ENCODE measurements at places on chromosomes 5 and 9.

DNA sequence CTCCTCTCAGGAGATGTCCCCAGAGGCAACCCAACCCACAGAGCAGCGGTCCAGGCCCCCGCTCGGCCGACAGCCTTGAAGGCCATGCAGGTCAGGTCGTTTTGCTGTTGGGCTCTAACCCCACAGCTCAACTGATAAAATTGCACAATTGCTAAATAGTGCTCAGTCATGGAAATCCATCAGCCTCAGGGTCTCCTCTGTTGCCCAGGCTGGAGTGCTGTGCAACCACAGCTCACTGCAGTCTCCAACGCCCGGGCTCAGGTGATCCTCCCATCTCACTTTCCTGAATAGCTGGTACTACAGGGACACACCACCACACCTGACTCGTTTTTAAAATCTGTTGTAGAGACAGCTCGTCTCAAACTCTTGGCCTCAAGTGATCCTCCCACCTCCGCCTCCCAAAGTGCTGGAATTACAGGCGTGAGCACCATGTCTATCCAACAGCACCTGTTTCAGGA lies 18.3 kb downstream of the BRD3OS start:
- no peak for DNase-seq

DNA sequence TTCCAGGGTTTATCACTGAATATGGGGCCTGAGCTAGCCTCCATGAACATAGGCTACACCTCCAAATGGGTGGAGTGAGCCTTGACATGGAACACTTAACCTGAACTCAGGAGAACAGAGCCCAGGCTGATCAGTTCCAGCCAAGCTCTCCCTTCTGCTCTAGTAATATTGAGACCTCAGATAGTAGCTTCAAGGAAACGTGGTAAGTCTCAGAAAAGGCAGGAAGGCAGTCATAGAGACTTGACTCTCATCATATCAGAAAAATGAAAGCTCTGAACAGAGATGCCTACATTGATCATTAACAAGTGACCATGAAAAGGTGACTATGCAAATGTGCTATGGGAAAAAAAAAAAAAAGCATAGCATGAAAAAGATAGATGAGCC lies 40.5 kb upstream of the MYO10 start:
- DNase-seq, result no peak

DNA sequence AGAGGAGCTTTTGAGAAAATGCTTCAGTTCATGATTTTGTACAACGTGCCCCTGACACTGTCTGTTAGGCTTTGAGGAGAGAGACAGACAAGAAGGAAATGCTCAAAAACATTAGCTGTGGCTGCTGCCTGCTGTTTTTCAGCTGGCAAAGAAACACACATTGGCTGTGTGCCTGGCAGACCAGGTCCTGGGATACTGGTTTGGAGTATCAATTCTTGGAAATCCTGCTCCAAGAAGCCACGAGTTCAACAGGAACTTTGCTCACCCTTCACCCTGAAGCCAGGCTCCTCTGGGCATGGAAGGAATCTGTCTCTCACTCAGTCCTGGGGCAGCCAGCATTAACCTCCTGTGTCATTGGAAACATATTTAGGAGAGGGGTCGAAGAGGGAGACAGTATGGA lies 245.5 kb downstream of the AUH start:
- no peak for DNase-seq

DNA sequence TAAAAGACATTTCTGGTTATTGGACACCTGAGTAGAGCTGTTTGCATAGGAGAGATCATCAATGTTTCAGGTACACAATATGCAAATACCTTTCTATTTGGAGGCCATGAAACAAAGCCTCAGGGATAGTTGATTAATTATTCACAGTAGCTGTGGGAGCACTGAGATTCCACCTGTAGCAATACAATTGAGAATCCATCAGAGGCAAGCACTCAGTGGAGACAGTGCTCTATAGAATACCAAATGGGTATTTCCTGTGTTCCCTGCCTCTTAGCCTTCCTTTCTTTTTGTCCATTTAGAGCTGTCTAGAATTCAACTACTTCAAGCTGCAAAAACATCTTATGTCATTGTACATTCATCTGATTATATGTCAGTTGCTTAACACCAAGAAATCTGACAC lies 1754.0 kb upstream of the ACO1 start:
- DNase-seq, result no peak

- DNase-seq, result no peak
These were observed 190.8 kb upstream of the SEMA6A start for GRCh38 chr5:116765441-116765840.

DNA sequence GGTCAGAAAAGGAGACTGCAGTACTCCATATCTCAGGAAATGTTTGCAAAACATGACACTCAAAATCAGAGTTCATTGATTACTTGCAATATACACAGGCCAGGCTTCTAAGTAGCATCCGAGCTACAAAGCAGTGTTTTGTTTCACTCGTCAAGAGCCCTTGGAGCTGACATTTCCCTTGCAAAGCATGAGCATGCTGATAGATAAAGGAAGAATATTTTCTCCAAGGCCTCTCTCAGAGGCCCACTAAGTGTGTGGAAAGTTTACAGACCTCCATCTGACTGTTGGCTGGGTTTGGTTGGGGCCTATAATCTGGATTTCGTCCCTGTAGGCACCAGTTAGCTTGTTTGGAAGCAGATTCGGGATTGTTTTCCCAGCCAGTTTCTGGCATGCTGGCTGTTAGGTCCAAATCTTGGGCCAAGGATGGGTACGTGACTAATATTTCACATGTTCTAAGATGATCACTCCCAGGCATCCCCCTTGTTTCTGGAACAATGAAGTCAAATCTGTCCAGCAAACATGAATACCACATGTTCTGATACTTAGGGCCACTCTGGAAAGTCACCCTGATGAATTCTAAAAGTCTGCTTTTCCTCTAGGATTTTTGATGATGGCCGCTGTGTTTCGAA lies 161.3 kb downstream of the RFK start:
- no peak for DNase-seq

GRCh38 chr9:133465984-133466383 lies 6.2 kb downstream of the CACFD1 start:
- DNase-seq, result no peak

GRCh38 chr5:139064613-139065012 lies 133.6 kb downstream of the SIL1 start:
- no peak for DNase-seq

DNA sequence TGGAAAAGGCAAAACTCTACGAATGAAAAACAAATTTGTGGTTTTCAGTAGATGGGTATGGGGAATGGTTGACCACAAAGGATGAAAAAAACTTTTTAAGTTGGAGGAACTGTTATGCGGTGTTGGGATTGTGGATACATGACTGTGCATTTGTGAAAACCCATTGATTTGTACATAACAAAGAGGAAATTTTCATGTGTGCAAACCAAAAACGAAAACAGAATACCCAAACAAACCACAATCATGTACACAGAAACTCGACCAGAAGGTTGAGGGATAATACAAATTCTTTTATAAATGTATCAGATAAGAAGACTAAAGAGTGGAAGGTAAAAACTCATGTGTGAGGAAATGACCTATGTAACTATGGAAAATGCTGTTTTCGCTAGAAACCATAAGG lies 1012.4 kb downstream of the CDH18 start:
- no peak for DNase-seq

DNA sequence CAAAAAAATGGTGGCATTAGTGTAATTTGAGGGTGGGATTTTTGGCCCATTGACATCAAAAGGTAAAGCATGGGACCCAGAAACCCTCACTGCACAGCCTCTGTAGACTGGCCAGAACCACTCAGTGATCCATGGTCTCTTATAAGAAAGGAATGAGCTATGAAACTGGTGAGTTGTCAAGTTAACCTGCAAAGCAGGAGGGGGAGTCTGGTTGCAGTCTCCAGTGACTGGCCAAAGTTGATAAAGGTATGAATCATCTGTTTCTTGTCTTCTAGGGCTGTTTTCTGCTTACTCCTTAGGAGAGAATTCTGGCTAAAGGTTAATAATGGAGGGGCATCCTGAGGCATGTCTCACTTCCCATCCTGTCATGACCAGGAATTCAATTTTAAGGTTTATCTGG lies 325.2 kb downstream of the TLR4 start:
- DNase-seq, result no peak

GRCh38 chr5:154583671-154584177 lies 105.7 kb upstream of the HAND1 start:
- DNase-seq, result no peak
